ENCODE measurements at places on chromosomes 11 and 22. TPM values are rescaled to one million over a fixed set of nuclear protein-coding genes. Genes with fewer than 3 reads are reported as not detected.

DNA sequence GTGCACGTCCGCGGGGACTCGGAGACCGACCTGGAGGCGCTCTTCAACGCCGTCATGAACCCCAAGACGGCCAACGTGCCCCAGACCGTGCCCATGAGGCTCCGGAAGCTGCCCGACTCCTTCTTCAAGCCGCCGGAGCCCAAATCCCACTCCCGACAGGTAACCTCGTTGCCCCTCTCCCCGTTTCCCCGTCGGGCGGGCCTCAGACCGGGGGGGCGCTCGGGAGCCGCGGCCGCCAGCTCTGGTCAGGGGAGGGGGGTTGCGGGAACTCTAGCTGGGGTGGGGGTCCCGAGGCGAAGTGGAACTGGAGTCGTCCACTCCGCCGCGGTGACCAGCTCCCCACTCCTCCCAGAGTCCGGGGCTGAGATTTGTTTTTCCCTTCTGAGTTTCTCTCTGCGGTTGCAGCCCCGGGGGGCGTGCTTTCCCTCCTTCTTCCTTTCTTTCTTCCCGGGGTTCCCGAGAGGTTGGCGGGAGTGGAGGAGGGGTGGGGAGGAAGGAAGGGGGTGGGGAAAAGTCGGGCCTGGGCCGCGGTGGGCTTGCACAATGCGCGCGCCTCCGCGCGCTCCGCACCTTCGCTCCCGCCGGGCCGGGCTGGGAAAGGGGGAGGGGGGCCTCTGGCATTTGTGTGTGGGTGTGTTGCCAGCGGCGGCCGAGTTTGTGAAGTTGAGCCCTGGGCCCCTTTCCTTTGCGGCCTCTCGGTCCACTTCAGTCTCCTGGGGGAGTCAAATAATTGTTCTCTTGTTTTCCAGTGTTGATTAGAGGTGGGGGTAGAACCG is 952 bp downstream of the YAP1 start:
- peak; percentile 92 for DNase-seq

DNA sequence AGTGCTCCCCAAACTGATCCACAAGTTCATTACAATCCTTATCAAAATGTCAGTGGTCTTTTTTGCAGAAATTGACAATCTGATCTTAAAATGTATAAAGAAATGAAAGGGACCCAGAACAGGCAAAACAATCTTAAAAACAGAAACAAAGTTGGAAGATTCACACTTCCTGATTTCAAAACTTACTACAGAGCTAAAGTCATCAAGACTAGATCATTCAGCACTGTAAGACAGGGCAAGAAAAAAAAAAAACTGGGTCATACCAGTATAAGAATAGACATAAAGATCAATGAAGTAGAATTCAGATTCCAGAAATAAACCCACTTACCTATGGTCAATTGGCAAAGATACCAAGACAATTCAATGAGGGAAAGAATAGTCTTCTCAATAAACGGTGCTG is 4.5 kb upstream of the STK33 start:
- DNase-seq: no peak

DNA sequence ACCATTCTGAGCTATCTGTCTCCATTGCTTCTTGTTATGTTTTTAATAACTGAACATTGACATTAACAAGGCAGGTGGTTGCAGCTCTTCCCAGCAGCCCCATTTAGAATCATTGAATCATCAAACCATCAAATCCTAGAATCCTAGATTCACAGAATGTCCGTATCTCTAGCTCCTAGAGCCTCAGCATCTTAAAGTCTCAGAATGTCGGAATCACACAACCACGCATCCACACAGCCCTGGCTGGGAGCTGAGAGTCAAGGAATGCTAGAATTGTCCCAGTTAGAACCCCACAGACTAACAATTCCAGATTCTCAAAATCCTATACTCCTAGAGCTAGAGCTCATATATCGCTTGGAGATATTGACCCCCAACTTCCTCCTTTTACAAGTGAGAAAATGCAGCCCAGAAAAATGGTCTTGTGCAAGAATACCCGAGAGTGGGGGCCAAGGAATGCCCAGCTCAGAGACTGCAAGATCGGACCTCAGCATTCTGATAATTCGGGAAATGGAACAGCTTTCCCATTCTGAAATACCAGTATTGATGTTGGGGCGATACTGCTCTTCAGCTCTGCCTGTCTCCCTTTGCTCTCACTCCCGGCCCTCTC is 38.8 kb downstream of the PDE2A start:
- DNase-seq: no peak

- no peak for DNase-seq
These were observed 115.4 kb upstream of the OR4B1 start for GRCh38 chr11:48101044-48101733.

- peak; percentile 79 for DNase-seq
These were observed 3.6 kb downstream of the GAL start for GRCh38 chr11:68687986-68688385.

- no peak for DNase-seq
These were observed 15.1 kb downstream of the MYBPC3 start for GRCh38 chr11:47337229-47337924.

- DNase-seq: no peak
These were observed 30.5 kb downstream of the CTNND1 start for GRCh38 chr11:57792060-57792541.

DNA sequence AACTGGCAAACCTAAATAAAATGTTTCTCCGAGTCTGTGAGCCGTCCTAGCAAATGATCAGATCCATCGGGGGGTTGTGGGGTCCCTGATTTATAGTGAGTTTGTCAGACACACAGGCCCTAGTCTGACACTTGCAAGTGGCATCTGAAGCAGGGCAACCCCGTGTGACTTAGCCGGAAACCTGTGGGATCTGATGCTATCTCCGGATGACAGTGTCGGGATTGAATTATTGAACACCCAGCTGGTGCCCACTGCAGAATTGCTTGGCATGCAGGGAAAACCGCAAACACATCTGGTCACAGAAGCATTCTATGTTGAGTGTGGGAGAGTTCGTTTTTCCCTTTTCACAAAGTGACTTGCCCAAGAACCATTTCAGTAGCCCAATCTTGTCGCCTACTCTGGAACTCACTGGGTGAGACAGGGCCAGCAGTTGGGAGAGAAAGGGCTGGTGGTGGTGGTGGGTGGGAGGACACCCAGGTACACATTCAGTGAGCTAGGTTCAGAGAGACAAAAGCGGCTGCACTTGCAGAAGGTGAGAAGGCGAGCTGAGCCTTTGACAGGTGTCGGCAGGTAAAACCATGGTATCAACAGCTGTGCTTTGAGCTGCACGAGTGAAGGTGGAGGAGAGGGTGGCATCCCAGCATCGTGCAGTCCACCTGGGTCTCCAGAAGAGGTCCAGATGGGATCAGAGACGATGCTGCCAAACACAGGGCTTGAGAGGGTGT is 33.7 kb upstream of the B3GAT1 start:
- peak; percentile 78 for DNase-seq

- DNase-seq: no peak
These were observed 39.6 kb downstream of the UBASH3B start for GRCh38 chr11:122695076-122695615.

DNA sequence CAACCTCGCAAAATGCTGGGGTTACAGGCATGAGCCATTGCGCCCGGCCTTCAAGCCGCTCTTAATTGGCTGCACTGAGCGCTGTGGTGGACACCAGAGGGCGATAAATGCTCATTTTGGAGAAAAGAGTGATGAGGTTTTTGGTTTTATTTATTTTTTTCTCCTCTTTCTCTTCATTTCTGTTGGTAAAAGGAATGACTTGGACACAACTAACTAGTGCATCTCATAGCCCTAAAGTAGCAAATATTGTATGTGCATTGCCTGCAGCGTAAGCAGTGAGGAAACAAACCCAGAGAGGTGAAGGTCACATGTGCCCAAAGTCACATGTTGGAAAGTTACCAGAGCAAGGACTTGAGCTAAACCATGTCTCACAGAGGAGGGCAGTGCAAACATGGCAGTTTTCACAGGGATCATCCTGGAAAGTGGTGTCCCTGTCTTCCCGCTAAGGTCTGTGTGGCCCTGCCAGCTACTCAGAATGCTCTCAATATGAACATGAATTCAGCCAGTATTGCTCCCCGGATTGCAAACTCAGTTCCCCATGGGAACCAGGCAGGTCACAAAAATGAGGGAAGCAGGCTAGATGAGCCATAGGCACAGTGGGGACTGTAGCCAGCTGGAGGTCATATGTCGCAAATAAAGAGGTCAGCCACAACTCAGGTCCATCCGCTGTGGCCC is 8.6 kb upstream of the CD82 start:
- no peak for DNase-seq

DNA sequence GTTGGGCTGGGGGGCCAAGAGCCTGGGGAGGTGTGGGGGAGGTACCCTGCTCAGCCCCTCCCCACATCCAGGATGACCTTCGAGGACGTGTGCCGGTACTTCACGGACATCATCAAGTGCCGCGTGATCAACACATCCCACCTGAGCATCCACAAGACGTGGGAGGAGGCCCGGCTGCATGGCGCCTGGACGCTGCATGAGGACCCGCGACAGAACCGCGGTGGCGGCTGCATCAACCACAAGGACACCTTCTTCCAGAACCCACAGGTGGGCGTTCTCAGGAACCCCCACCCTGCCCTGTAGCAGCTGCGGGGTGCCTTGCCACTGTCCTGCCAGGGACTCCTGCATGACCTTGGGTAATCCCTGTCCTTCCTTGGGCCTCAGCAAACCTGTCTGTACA is 10.0 kb upstream of the MYO7A start:
- DNase-seq: no peak

DNA sequence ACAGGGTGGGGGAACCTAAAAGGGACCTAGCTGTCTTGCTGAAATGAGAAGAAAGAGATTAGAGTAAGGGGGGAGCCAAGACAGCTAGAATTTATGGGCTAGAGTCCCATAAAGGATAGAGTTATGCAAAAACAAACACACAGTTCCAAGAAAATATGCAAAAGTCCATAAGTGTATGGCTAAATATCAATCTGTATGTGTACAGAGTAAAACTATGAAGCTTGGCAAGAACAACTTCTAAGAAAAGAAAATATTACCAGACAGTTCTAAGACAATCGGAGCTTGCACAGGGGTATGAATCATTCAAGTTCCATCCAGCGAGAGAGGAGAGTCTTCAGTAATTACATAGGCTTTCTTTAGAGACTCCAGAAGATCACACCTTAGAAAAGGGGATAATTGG is 41.8 kb downstream of the GDPD4 start:
- DNase-seq: no peak

OR52N4 gene
- not detected for total RNA-seq

OR8G1 gene
- not detected for total RNA-seq

ALDH3B2 gene
- not detected for total RNA-seq

CPT1B gene
- total RNA-seq: 10.4 TPM

FAM227A gene
- total RNA-seq: 0.22 TPM

OR10G4 gene
- not detected for total RNA-seq

RAG2 gene
- not detected for total RNA-seq

SLC22A25 gene
- not detected for total RNA-seq

All from mesenteric fat pad (tissue), 1 donor.